Thoracic aorta (tissue), 2 donors: ENCODE measurements at places on chromosomes 6 and 20.

DNA sequence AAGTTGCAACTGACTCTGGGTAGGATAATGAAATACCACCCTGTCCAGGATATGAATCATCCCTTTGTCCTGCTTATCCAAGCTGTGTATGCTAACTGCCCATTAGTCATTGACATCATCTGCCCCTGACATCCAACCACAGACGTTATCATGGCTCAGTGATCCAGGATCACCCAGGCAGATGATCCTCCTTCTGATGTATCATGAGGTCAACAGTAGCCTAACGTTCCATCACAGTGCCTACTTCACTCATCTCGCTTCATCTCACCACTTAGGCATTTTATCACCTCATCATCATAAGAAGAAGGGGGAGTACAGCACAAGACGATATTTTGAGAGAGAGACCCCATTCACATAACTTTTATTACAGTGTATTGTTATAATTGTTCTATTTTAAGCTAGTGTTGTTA is 13.4 kb upstream of the BTN3A2 start:
- DNase-seq: no peak

DNA sequence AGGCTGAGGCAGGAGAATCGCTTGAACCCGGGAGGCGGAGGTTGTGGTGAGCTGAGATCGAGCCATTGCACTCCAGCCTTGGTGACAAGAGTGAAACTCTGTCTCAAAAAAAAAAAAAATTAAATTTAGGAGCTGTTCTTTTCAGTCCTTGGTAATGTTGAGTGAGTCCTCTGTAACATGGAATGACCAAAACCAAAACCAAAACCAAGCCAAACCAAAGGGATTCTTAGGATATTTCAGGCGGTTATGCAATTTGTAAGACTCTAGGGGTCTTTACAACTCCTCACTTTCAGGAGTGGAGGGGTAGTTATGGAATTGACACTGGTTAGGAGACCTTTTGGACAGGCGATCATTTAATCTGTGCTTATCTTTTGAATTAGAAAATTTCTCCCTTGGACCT is 15.8 kb downstream of the TIAM2 start:
- DNase-seq: no peak

- DNase-seq: no peak
Measured at GRCh38 chr6:142218446-142218845, 71.4 kb downstream of the VTA1 start.

- no peak for DNase-seq
Measured at GRCh38 chr20:3068986-3069900, 2.2 kb upstream of the OXT start.

DNA sequence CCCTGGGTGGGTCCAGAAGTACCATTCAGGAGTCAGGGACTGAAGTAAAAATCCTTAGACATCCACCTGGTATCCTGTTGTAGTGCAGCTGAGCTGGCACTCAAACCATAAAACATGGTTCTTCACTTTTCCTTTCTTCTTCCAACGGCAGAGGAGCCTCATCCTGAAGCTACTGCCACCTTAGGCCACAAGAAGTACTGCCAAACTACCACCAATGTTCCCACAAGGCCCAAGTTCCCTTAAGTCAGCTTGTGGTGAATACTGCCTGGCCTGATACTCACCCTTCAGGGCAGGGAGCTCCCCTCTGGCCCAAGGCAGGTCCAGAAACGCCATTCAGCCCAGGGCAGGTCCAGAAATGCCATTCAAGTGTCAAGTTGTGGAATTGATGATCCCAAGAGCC is 1053.4 kb upstream of the CITED2 start:
- DNase-seq: no peak
